Stimulated activated CD8-positive, alpha-beta memory T cell treated with anti-CD3 and anti-CD28 coated beads, Interleukin-2, amount 100 ng/mL, for 1 hour (primary cell): ENCODE measurements at places on chromosomes 2 and 18.

DNA sequence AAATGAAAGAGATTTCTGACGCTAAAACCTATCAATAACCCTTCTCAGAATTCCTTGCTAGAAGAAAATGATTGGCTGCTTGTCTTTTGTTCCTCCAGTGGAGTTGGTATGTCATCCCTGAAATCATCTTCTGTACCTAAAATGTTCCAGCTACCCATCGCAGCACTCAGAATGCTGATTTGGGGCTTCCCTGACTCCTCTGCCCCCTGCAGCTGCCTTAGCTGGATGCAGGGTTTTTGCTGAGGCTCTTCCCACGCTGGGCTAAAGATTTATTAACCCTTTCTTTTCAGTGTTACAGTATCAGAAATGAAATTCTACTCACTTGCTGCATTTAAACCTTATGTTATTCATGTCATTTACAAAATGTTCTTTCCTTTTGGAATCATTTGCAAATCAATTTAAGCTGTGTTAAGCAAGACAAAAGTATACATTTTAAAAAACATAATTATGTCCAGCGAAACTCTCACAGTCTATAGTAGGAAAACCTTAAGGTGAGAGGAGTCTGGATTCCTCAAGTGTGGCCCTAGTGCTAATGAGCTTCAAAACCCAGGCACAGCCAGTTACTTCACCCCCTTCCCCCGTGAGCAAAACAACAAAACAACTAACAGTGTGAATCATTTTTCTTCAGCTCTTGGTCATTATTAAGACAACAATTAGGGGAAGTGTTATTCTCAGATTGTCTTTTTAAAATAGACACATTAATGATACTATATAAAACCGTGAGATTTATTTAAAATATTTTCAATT, 32.8 kb downstream of the PKP4 start:
- no peak for DNase-seq

- no peak for DNase-seq
These were observed 24.9 kb upstream of the TTR start for GRCh38 chr18:31566576-31567306.

- DNase-seq: no peak
These were observed 7.9 kb upstream of the ERMN start for GRCh38 chr2:157333304-157334047.

- peak; percentile 39 for DNase-seq
These were observed 138.0 kb downstream of the CTIF start for GRCh38 chr18:48676756-48677368.

GRCh38 chr18:9403795-9404564, 69.4 kb downstream of the TWSG1 start:
- no peak for DNase-seq

GRCh38 chr2:132478461-132479105, 62.0 kb downstream of the GPR39 start:
- DNase-seq: no peak

- DNase-seq: no peak
These were observed 227.7 kb downstream of the RPIA start for GRCh38 chr2:88919087-88919738.

DNA sequence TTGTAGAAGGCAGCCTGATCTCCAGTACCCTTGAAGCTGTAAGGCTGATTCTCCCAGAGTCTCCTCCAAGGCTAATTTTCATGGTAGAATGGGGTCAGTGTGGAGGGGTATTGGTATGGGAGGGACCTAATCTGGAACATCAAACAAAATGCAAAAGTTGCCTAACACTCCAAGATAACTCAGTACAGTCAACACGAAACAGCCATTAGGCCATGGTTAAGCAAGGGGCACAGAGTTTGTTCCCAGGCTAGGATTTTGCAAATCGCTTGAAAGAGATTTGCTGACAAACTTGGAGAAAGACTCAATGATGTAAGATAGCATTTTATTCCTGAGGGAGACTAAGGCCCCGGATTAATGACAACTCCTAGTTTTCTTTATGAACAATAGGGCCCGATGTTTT, 5.4 kb downstream of the PID1 start:
- no peak for DNase-seq

GRCh38 chr18:78602430-78602829, 377.2 kb upstream of the SALL3 start:
- no peak for DNase-seq

- DNase-seq: no peak
These were observed 89.0 kb downstream of the RAPH1 start for GRCh38 chr2:203446071-203446481.

GRCh38 chr2:230956827-230957755, 32.0 kb upstream of the GPR55 start:
- DNase-seq: peak; percentile 2

DNA sequence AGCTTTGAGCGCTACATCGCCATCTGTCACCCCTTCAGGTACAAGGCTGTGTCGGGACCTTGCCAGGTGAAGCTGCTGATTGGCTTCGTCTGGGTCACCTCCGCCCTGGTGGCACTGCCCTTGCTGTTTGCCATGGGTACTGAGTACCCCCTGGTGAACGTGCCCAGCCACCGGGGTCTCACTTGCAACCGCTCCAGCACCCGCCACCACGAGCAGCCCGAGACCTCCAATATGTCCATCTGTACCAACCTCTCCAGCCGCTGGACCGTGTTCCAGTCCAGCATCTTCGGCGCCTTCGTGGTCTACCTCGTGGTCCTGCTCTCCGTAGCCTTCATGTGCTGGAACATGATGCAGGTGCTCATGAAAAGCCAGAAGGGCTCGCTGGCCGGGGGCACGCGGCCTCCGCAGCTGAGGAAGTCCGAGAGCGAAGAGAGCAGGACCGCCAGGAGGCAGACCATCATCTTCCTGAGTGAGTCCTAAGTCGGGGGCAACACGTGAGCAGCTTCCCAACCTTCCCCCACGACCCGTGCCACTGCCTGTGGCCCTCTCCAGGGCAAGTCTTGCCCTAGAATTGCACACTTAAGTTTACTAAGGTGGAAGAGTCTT, 928 bp downstream of the GPR39 start:
- DNase-seq: no peak

DNA sequence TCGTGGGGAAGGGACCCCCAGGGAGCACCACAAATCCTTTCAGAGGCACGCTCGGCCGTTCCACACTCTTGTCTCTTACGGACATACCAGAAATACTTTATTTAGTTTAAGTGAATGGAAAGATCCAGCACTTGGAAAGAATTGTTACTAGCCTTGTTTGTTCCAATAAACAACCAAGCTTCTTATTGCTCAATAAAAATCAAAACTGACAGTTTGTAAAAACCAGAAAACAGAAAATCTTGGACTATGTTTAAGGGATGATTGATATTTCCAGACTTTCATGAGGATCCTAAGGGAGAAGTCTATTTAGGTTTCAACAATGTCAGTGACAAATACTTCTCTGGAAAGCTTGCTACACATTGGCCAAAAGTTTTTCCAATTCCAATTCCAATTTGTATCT, 31.6 kb upstream of the CCBE1 start:
- no peak for DNase-seq

GRCh38 chr2:21406911-21407310, 283.1 kb downstream of the TDRD15 start:
- DNase-seq: no peak

DNA sequence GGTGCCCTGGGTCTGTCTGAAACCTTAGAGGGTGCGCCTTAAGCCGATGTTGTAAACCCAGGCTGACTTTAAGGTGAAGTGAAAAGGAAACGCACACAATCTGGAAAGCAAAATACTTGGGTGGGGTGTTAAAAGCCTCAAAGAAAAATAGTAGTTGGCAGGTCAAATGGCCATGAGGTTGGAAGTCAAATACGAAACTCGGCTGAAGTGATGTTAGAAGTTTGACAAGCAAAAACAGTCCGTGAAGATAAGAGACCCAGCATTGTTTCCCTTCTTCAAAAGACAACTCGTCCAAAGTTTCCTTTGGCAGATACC, 1.4 kb upstream of the CDC42EP3 start:
- no peak for DNase-seq

GRCh38 chr2:164275659-164276058, 345.6 kb downstream of the GRB14 start:
- no peak for DNase-seq
